ENCODE measurements at places on chromosomes 12 and 14.

GRCh38 chr12:27652174-27652763 is 44.0 kb upstream of the REP15 start:
- DNase-seq, result peak; percentile 53

DNA sequence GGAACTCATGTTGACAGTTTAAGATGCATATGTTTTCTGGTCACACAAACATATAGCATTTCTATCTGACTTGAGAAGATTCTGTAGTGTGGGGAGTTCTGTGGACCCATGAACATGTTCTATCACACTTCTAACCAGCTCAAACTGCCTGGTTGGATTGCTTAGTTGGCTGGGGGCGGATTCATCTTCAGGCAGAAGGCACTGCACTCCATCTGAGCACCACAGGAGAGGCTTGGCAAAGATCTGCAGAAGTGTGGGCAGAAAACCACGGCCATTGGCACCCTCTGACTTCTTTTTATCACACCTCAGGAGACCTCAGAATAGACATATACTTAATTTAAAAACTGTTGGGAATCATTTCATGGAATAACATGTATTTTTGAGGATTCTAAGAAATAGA is 68.5 kb downstream of the LIN7A start:
- DNase-seq, result no peak

DNA sequence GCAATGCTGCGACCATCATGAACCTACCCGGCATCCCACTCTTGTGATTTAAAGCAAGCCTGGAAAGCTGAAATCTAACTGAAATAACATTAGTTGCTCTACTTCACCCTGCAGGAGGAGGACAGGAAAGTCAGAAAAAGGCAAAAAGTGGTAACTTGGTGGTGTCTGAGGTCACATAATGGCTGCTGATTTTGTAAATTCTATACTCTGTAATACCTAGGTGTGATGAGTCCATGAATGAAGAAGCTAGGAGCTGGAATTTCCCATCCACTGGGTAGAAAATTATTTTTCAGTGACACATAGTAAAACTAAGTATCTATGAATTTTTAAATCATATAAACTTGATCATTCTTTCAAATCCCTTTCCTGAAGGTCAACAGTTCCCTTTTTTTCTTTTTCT is 183.8 kb downstream of the FOXN3 start:
- no peak for DNase-seq

GRCh38 chr12:18492372-18493025 is 231.2 kb downstream of the PIK3C2G start:
- no peak for DNase-seq

DNA sequence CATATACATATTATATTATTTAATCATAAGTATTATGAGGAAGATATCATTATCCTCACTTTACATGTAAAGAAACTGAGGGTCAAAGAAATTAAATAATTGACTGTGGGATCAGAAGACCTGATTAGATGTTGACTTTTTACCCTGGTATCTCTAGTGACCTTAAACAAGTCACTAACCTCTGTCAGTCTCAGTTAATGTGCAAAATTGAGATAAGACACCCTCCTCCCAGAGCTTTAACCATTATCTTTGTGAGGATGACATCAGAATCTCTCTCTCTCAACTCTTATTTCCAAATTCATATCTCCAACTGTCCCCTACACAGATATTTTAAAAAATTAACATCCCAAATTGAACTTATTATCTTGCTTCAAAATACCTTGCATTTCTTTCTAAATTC is 177.8 kb downstream of the KLHL28 start:
- DNase-seq, result no peak

- no peak for DNase-seq
Measured at GRCh38 chr12:62248873-62249272, 11.3 kb upstream of the USP15 start.

GRCh38 chr12:101277443-101277842 is 2.5 kb upstream of the UTP20 start:
- no peak for DNase-seq

Measured in activated naive CD4-positive, alpha-beta T cell treated with anti-CD3 and anti-CD28 coated beads, Interleukin-2, amount 50 U/mL, for 72 hours (primary cell).